Foreskin keratinocyte (primary cell): ENCODE measurements at places on chromosomes 5 and 9. TPM values are rescaled to one million over a fixed set of nuclear protein-coding genes. Genes with fewer than 3 reads are reported as not detected.

GRCh38 chr9:112332214-112332613, 1.2 kb downstream of the PTBP3 start:
- no peak for DNase-seq

Gene SLC36A2
- not detected in 2 replicates for total RNA-seq

Gene PGM5
- total RNA-seq = not detected in 2 replicates

Gene SPINK13
- total RNA-seq = not detected in 2 replicates

- DNase-seq = peak; percentile 45
These were observed 1.6 kb downstream of the CFAP95 start for GRCh38 chr9:69822116-69822750.

DNA sequence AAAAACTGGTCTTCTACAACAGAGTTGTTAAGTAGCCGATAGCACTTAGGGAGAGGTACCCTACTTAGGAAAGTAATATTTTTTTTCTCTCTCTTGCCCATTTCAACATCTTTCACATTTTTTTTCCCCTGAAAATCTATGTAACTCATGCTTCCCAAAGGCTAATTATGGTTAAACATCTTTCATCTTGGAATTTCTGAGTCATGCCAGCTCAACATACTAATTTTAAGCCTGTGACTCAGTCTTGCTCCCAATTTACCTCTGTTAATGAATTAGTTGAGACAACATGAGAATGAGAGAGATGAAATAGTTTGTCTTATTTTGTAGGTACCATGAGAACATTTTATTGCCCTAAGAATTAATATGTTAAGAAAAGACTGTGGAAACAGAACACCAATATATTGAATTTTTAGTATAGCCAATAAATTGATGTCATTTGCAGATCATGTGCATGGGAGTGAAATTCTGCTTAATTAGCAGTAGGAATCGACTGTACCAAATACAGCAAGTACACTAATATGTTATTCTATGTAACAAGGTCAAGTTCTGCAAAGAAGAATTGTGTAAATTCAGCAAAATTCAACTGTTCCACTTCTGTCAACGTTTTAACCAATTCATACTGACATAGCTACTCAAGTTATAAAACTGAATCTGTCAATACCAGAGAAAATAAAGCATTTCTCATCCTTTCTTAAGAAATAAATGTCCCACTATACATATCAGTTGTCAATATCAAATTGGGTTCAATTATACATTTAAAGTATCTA, 550.0 kb downstream of the PTPRD start:
- peak; percentile 37 for DNase-seq
